ENCODE measurements at places on chromosomes 5 and 9. TPM values are rescaled to one million over a fixed set of nuclear protein-coding genes. Genes with fewer than 3 reads are reported as not detected.

DNA sequence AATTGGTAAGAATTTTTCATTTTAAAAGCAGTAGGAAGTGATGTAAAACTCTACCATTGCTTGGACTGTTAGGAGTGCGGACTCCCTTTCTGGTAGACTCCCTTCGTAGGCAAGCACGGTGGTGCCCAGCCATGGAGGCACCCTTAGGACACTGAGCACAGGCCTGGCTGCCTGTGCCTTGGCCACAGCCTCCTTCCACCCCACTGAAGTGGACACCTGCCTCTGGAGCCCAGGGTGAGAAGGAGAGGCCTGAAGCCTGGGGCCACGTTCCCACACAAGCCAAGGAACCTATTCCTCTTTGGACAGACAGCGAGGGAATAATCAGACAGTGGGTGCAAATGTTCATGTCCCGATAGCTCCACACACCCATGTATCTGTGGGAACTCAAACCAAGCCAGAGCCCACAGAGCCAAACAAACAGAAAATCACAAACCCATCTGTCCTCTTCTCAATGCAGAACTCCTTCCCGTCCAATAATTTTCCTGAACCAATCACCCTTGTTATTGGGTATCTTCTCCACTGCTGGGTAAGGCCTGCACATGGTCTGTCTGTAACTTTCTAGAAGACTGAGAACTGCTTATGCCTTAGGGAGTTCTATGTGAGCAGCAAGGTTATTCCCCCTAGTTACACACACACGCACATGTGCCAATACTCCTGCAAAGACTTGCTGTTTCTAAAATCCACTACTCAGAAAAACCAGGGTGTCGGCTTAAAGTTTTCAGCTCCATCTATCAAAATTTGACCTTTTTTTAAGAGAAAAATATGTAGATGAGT, 45.2 kb downstream of the UBE2QL1 start:
- H3K4me3 ChIP-seq: no peak overlapping the region
- H3K27ac ChIP-seq: no peak overlapping the region
- peaks cover 25% of the 10 kb centered on the region for H3K4me1 ChIP-seq
- H3K27me3 ChIP-seq: peaks cover 9% of the 10 kb centered on the region

DNA sequence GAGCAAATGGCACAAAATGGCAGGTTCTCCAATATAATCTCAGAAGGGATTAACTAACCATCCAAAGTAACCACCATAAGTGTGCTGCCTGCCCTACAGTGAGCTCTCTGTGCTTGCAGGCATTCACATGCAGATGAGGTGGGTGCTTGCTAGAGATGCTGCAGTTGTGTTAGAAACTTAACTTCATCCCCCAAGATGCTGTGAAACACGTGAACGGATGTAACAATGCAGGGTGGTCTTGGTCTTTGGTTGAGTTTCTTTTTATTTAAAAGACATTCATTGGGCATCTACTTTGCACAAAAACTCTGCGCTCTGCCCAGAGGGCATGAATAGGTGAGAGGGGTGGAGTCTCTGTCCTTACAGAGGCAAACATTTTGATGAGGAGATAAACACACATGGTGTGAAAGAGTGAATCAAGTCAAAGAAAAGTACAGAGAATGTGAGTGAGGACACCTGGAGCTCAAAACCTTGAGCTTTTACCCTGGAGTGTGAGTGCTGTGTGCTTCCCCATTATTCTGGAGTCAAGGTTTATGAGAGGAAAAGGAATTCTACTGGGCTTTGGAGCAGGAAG, 143.9 kb upstream of the DAP start:
- no peak overlapping the region for H3K27ac ChIP-seq
- H3K27me3 ChIP-seq: no peaks in the 10 kb centered on the region
- H3K4me1 ChIP-seq: peaks cover 15% of the 10 kb centered on the region
- no peak for DNase-seq
- no peak overlapping the region for H3K4me3 ChIP-seq

GRCh38 chr9:112487799-112488340, 1.2 kb downstream of the KIAA1958 start:
- no peak for DNase-seq
- peak overlapping the region; percentile 99 for H3K4me3 ChIP-seq
- H3K36me3 ChIP-seq: peaks cover 9% of the 10 kb centered on the region
- H3K27me3 ChIP-seq: no peaks in the 10 kb centered on the region

GRCh38 chr5:7415123-7415522, 19.2 kb downstream of the ADCY2 start:
- DNase-seq: no peak
- no peaks in the 10 kb centered on the region for H3K36me3 ChIP-seq
- H3K27ac ChIP-seq: no peak overlapping the region
- no peak overlapping the region for H3K4me3 ChIP-seq
- H3K27me3 ChIP-seq: peaks cover 16% of the 10 kb centered on the region

DNA sequence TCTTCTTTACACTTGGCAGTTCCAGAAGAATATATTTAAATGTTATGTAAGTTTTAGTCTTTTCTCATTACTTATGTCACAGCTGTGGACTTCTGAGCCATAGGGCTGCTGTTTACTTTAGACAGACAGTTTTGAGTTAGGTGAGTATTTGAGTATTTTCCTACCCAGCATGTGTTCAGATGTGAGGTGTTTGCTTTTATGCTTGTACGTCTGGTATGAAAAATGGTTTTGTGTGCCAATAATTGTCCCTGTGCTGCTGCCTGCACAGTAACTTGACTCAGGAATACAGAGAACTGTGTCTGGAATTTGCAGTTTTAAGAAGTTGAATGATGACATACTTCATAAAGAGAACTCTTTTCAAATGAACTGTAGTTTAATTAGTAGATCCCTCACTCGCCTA, 20.8 kb downstream of the MEGF10 start:
- H3K4me3 ChIP-seq: no peak overlapping the region
- peaks cover 9% of the 10 kb centered on the region for H3K36me3 ChIP-seq
- peaks cover 72% of the 10 kb centered on the region for H3K4me1 ChIP-seq
- no peak overlapping the region for H3K27ac ChIP-seq

- no peak for DNase-seq
- H3K36me3 ChIP-seq: no peaks in the 10 kb centered on the region
- H3K27me3 ChIP-seq: peaks cover 5% of the 10 kb centered on the region
- no peak overlapping the region for H3K4me3 ChIP-seq
Observed at GRCh38 chr5:37876245-37876644, 36.4 kb upstream of the GDNF start.

GRCh38 chr9:35179347-35180280, 17.8 kb downstream of the UNC13B start:
- no peak overlapping the region for H3K4me3 ChIP-seq
- H3K4me1 ChIP-seq: no peaks in the 10 kb centered on the region
- no peaks in the 10 kb centered on the region for H3K27me3 ChIP-seq
- DNase-seq: no peak
- peaks cover 21% of the 10 kb centered on the region for H3K36me3 ChIP-seq

GRCh38 chr5:97004423-97005060, 68.7 kb downstream of the LNPEP start:
- DNase-seq: no peak
- no peaks in the 10 kb centered on the region for H3K27me3 ChIP-seq
- no peak overlapping the region for H3K4me3 ChIP-seq
- H3K36me3 ChIP-seq: no peaks in the 10 kb centered on the region

GRCh38 chr9:29214154-29214689, 1640.9 kb upstream of the C9orf72 start:
- H3K4me1 ChIP-seq: peaks cover 37% of the 10 kb centered on the region
- H3K27me3 ChIP-seq: peaks cover 82% of the 10 kb centered on the region
- peak; percentile 25 for DNase-seq
- peak overlapping the region; percentile 98 for H3K4me3 ChIP-seq

GRCh38 chr9:4750023-4750673, 9.1 kb upstream of the AK3 start:
- H3K27me3 ChIP-seq: no peaks in the 10 kb centered on the region
- H3K36me3 ChIP-seq: no peaks in the 10 kb centered on the region
- H3K4me1 ChIP-seq: peaks cover 1% of the 10 kb centered on the region
- no peak for DNase-seq
- H3K27ac ChIP-seq: no peak overlapping the region
- H3K4me3 ChIP-seq: no peak overlapping the region

DNA sequence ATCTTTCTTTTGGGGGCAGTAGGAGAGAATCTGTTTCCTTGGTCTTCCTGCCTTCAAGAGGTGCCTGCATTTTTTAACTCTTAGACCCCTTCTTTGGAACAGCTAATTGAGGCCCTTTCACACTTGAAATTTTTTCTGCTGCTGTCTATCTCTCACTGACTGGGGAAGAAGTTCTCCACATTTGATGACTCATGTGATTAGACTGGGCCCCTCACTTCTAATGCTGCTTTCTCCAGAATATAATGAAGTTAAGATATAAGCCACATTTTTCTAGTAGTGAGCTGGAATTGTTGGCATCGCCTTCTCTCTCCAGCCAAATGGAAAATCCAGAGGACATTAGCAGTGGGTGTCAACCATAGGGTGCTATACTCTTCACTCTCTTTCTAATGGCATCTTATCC, 12.4 kb downstream of the ZNF474 start:
- no peak for DNase-seq
- no peak overlapping the region for H3K4me3 ChIP-seq
- H3K27me3 ChIP-seq: no peaks in the 10 kb centered on the region
- H3K27ac ChIP-seq: no peak overlapping the region

- no peak overlapping the region for H3K27ac ChIP-seq
- H3K4me3 ChIP-seq: no peak overlapping the region
- H3K27me3 ChIP-seq: no peaks in the 10 kb centered on the region
- no peak for DNase-seq
Observed at GRCh38 chr5:128673411-128673957, 135.4 kb upstream of the FBN2 start.

GRCh38 chr5:52015760-52016159, 632.5 kb downstream of the ISL1 start:
- no peak overlapping the region for H3K27ac ChIP-seq
- no peaks in the 10 kb centered on the region for H3K36me3 ChIP-seq
- DNase-seq: no peak
- H3K27me3 ChIP-seq: peaks cover 9% of the 10 kb centered on the region
- peaks cover 18% of the 10 kb centered on the region for H3K4me1 ChIP-seq

- H3K36me3 ChIP-seq: peaks cover 3% of the 10 kb centered on the region
- no peak for DNase-seq
- no peak overlapping the region for H3K4me3 ChIP-seq
- no peaks in the 10 kb centered on the region for H3K27me3 ChIP-seq
- H3K27ac ChIP-seq: no peak overlapping the region
- peaks cover 18% of the 10 kb centered on the region for H3K4me1 ChIP-seq
Observed at GRCh38 chr9:86183229-86184137, 76.0 kb downstream of the C9orf153 start.

DNA sequence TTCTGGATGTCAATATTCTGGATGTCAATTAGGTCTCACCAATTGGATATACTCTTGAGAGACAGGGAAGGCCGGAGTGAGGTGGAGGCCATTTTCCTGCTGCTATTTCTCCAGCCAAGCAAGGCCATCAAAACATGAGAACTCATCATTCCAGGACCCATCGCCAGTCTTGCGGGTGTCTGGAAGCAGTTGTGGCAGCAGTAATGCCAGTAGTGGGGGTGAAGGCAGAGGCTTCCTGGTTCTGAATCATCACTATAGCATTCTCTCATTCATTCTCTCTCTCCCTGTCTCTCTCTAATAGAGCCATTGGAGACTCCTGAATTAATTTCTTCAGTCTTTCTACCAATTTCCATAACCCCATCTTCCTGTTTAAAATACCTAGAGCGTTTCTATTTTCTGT, 71.8 kb downstream of the EGFLAM start:
- no peak for DNase-seq

- H3K4me3 ChIP-seq: no peak overlapping the region
- no peaks in the 10 kb centered on the region for H3K36me3 ChIP-seq
- no peak for DNase-seq
Observed at GRCh38 chr9:103301051-103301450, 305.9 kb downstream of the CYLC2 start.

- DNase-seq: no peak
- no peak overlapping the region for H3K27ac ChIP-seq
- no peaks in the 10 kb centered on the region for H3K27me3 ChIP-seq
- H3K4me3 ChIP-seq: no peak overlapping the region
Observed at GRCh38 chr9:113948891-113949570, 72.9 kb downstream of the ZNF618 start.

GRCh38 chr9:34430843-34431437, 27.4 kb downstream of the FAM219A start:
- H3K27ac ChIP-seq: no peak overlapping the region
- peaks cover 12% of the 10 kb centered on the region for H3K4me1 ChIP-seq
- peak; percentile 52 for DNase-seq
- H3K4me3 ChIP-seq: no peak overlapping the region
- H3K36me3 ChIP-seq: no peaks in the 10 kb centered on the region

GRCh38 chr9:98019098-98019497, 36.0 kb downstream of the ANP32B start:
- H3K27ac ChIP-seq: no peak overlapping the region
- peaks cover 8% of the 10 kb centered on the region for H3K4me1 ChIP-seq
- peaks cover 39% of the 10 kb centered on the region for H3K36me3 ChIP-seq
- DNase-seq: no peak
- peaks cover 79% of the 10 kb centered on the region for H3K27me3 ChIP-seq

- H3K27me3 ChIP-seq: no peaks in the 10 kb centered on the region
- no peak overlapping the region for H3K27ac ChIP-seq
- no peaks in the 10 kb centered on the region for H3K4me1 ChIP-seq
- no peak overlapping the region for H3K4me3 ChIP-seq
Observed at GRCh38 chr5:37043693-37044092, 167.1 kb downstream of the NIPBL start.

DNA sequence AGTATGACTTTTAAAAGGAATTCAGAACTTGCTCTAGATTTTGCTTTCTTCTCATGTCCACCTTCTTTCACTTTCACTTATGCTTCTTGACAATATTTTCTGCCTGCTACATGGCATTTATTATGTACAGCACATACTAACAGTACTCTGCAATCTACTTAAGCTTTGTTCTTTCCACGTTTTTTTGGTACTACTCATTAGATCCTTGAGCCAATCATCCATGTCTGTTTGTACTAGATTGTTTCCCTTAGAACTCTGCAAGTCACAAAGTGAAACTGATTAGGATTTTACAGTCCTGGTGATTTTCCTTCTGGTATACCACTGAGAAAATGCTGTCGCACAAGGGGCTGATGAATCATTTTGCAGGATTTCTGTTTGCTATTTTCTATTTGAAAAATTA, 78.3 kb downstream of the PARP8 start:
- DNase-seq: no peak
- H3K4me3 ChIP-seq: no peak overlapping the region
- peaks cover 5% of the 10 kb centered on the region for H3K4me1 ChIP-seq
- no peak overlapping the region for H3K27ac ChIP-seq
- H3K27me3 ChIP-seq: no peaks in the 10 kb centered on the region
- H3K36me3 ChIP-seq: peaks cover 4% of the 10 kb centered on the region

- H3K27me3 ChIP-seq: peaks cover 21% of the 10 kb centered on the region
- peaks cover 9% of the 10 kb centered on the region for H3K4me1 ChIP-seq
- no peaks in the 10 kb centered on the region for H3K36me3 ChIP-seq
- H3K4me3 ChIP-seq: no peak overlapping the region
Observed at GRCh38 chr9:130997925-130998596, 10.9 kb upstream of the LAMC3 start.

- no peaks in the 10 kb centered on the region for H3K36me3 ChIP-seq
- H3K4me3 ChIP-seq: peak overlapping the region; percentile 93
- peaks cover 35% of the 10 kb centered on the region for H3K4me1 ChIP-seq
Observed at GRCh38 chr9:2624051-2624682, 2.6 kb downstream of the VLDLR start.

LRRC70 gene
- total RNA-seq: 0.19 TPM

GFRA3 gene
- 9.7 TPM for total RNA-seq

ENTPD8 gene
- total RNA-seq: 0.12 TPM

PDE6A gene
- total RNA-seq: not detected

MUSK gene
- not detected for total RNA-seq

HMMR gene
- total RNA-seq: 44.4 TPM

FOXD4L4 gene
- 0.16 TPM for total RNA-seq

SLC6A3 gene
- 0.16 TPM for total RNA-seq

TRIM7 gene
- not detected for total RNA-seq
